Stimulated activated CD8-positive, alpha-beta memory T cell treated with anti-CD3 and anti-CD28 coated beads, Interleukin-2, amount 100 ng/mL, for 48 hours (primary cell): ENCODE measurements at places on chromosomes 6 and 20.

DNA sequence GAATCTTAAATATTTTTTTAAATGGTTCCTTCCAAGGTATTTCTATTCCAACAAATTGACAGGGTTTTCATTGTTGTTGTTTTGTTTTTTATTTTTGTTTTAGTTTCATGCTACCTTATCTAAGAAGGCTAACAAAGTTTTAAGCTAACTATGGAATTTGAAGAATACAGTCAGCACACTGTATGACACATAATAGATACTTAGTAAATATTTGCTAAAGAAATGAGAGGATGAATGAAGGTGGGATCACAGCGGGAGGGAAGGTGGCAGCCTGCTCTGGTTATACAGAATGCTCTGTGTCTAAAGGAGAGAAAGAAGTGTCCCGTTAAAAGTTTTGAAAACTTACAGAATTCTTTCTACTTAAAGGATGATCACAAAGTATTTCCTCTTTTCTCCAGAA is 43.7 kb upstream of the DST start:
- no peak for DNase-seq

DNA sequence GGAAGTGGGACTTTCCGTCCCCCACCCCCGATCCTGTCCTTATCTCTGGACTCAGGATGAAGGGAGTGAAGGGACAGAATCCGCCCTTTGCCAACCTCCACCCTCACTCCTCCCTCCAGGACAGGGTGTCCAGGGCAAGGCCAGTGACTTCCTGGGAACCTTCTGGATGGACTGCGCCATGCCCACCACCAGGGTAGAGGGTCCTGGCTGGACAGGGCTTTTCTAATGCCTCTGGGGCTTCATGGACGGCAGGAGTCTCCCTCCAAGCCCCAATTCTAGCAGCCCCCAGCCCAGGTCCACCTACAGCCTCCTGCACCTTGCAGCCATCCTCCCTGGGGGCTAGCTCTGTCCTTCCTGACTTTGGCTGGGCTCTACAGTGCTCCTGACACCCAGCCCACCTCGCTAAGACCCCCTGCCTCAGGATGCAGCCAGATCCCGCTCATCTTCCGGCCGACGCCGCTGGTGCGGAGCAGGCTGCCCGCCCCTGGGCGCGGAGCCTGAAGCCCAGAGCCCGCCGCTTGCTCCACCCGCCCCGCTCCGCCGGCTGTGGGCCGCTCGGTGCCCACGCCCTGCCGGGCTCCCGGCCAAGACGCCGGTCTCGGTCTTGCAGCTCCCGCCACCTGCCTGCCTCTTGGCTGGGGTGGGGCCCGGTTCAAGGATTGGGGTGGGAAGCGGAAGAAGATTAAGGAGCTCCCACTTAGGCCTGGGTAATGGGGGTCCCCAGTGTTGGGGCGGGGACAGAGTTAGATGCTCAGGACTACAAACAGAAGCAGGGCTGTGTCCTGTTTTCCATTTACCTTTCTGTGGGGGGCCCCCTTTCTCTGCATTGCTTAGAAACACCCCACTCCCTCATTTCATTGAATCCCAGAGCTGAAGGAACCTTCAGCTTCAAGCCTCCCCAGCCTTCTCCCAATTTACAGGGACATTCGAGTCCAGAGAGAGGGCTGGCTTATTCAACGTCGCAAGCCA is 72.8 kb downstream of the MDGA1 start:
- DNase-seq, result peak; percentile 16

- DNase-seq, result no peak
Observed at GRCh38 chr6:160131636-160132296, 10.2 kb downstream of the SLC22A1 start.

DNA sequence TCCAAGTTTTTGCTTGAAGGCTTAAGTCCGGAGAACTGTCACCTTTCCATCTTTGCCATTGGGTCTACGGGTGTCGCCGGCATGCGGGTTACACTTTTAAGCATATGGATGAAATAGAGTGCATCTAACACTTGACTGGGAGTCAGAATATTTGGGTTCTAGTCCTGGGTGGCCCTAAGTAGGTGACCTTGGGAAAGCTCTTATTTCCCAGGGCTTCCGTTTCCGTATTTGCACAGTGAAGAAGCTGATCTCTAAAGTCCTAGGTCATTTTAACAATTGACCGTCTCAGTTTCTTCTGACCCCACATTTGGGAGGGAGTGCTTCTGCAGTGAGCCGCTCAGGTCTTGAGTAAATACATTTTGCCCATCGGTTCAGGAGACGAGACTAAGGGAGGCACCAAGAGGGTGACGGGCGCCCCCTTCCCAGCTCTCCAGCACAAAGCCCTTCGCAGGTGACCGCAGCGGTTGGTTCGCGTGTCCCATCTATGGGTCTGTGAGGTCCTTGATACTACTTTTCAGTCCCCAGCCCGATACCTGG is 651 bp upstream of the BLTP3A start:
- peak; percentile 20 for DNase-seq

- no peak for DNase-seq
Observed at GRCh38 chr6:139126255-139126654, 8.6 kb upstream of the HECA start.

GRCh38 chr6:50653253-50653652 is 60.1 kb upstream of the TFAP2D start:
- no peak for DNase-seq

DNA sequence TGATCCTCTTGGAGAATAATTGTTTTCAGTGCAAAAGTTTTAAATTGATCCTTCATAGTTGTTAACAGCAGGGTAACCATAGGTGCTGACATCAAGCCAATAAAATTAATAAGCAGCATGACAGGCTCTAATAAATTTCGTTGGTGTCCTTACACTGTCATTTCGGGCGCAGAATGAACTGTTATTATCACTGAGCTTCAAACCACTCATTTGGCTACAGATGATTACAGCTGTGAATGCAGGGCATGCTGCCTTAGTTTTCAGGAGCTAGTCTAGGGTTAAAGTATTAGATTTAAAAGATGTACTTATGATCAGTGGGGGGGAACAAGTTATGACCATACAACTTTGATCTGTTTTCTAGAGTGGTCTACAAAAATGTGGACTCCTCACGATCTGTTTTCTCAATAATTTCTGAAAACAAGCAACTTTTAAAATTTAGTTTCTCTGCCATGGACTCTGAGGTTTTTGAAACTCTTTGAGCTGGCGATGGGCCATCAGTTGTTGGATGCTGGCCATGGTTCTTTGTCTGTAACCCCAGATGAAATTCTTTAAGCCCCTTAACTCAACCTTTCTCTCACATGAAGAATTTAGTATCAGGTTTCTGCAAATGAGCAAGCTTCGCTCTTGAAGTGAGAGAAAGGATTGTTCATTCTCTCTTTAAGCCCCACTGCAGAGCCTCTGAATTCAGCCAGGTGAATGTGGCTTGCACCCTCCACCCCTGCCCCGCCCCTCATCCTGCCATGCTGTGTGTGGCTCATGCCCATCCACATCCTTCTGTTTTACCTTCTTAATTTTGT is 99.1 kb upstream of the MTHFD1L start:
- no peak for DNase-seq

DNA sequence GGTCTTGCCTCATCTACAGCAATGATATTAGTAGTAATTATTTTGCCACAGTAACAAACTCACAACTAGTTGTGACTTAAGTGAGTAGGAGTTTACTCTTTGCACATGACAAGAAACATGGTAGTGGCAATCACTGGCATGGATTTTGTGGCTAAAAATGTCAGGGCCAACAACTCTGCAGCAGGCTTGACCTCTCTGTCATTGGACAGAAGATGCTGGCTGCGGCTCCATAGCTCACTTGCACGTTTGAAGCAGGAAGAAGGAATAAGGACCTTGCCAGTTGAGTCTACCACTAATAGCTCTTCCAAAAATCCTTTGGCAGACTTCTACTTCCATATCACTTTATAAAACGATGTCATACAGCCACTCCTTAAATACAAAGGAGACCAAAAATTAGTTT is 117.3 kb downstream of the ADGRG6 start:
- DNase-seq, result no peak
